Cortex of kidney (tissue), 1 donor: ENCODE measurements at places on chromosomes 13 and 19.

DNA sequence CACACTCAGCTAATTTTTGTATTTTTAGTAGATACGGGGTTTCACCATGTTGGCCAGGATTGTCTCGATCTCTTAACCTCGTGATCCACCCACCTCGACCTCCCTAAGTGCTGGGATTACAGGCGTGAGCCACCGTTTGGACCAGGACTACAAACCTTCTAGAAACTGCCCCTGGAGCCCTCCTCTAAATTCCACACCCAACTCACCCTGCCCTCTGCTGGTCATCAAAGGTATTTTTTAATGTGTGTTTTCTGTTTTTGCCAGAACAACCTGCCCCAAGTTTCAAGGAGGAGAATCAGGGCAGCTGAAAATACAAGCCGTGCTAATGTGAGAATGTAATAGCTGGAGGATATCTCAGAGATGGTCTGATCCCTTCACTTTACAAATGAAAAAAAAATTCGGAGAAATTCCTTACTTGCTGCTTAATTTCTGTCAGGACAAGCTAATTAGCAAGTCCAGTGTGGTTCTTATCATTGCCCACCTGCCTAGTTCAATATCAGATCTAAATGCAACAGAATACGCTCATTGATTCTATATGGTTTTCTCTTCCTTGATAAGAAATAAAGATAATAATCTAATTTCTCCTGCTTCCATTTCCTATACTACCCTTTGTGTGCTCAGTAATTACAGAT is 4.1 kb downstream of the ATP8A2 start:
- no peak for DNase-seq

- no peak for DNase-seq
Measured at GRCh38 chr13:59332966-59333365, 830.8 kb downstream of the DIAPH3 start.

GRCh38 chr19:932648-933552 is 7.1 kb downstream of the ARID3A start:
- no peak for DNase-seq

GRCh38 chr13:98842858-98843481 is 90.5 kb upstream of the SLC15A1 start:
- no peak for DNase-seq

DNA sequence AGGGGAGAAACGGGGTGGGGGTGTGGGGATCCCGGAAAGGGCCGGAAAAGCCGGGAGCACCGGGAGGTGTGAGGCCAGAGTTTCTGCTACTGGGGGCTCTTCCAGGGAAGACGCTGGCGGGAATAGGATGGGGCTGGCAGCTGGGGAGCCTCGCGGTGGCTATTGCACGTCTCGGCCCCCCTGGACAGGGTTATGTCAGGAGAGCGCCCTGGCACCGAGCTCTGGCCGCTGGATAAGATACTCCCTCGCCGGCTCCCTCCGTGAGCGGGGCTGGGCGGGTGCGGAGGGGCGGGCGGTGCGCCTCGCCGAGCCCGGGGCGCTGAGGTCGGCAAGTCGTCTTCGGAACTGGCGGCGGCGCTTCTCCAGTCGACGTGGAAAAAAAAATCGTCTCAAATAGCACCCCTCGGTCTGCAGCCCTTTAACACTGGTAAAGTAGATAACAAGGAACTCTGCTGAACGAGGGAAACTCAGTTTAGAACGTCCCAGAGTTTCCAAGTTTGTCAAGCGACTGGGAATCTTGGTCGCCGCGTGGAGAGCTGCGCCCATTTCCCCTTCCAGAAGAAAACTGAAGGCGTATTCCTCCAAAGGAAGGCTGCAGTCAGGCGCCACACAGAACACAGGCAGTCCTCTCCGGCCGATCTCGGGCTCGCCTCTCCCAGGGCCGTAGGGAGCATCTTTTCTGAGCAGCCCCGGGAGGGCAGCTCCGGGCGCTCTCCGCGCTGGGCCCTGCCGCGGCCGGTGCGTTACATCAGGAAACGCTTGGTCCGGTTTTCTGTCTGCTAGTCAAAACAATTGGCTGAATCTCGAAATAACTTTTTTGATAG is 115.1 kb downstream of the KCNRG start:
- no peak for DNase-seq

DNA sequence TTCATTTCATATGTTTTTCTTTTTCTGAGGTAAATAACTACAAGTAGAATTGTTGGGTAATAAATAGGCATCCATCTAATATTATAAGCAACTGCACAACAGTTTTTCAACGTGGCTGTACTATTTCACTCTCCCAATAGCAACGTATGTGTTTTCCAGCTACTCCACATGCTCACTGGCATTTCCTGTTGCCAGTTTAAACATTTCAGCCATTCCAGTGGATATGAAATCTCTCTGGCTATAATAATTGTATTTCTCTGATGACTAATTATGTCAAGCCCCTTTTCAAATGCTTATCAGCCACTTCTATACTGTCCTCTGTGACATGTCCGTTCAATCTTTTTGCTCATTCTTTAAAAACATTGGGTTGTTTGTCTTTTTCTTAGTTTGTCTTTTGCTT is 26.8 kb upstream of the ALOX5AP start:
- DNase-seq = no peak

DNA sequence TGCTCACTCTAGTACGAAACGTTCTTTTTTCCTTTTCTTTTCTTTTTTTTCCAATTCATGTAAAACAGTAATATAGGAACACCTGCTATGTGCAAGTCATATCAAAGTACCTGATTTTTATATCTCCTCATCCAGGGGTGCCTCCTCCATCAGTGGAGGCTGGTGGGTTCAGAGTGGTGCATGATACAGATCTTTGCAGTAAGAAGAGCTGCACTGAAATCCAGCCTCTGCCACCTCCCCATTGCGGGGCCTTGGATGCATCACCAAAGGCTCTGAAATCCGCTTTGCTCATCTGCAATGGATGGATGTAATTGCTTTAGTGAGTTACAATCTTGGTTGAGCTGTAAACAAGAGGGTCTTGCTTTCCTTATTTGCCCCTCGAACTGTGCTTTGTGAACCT is 38.3 kb downstream of the GPR12 start:
- no peak for DNase-seq

DNA sequence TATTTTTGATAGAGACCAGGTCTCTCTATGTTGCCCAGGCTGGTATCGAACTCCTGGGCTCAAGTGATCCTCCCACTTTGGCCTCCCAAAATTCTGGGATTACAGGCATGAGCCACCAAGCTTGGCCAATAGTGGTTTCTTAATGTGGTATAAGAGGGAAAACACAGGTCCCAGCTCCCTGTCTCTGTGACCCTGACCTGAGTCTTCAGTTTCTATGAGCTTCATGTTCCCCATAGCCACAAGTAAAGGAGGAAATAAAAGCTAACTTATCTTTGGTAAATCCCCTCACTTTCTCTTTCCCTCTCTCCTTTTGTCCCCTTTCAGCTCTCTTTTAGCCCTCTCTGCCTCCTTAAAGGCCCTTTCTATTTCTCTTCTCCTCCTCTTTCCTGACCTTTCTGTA is 50.3 kb downstream of the ABCC4 start:
- no peak for DNase-seq

- no peak for DNase-seq
Measured at GRCh38 chr19:46975925-46976782, 43.5 kb upstream of the NPAS1 start.

- no peak for DNase-seq
Measured at GRCh38 chr19:54282686-54283470, 2.0 kb upstream of the LILRB2 start.

DNA sequence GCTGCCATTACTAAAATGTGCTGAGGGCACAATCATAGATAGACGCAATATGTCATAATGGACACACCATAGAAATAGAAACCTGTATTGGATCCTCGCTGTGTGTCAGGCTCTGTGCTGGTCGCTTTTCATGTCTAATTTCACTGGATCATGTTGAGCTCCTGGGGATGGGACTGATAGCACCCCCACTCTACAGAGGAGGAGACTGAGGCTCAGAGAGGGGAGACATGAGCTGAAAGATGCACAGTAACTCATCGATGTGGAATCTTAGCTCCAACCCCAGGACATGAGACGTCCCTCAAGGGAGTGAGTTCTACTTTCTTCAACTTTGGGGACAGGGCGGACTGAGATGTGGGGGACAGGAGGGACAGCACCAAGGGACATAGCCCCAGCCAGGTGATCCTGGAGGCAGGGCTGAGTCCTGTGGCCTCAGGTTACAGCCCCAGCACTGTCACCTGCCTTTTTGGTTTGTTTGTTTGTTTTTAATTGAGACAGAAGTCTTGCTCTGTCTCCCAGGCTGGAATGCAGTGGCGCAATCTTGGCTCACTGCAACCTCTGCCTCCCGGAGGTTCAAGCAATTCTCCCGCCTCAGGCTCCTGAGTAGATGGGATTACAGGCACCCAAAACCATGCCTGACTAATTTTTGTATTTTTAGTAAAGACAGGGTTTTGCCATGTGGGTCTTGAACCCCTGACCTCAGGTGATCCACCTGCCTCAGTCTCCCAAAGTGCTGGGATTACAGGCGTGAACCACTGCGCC is 6.6 kb upstream of the GIPC1 start:
- no peak for DNase-seq

- DNase-seq = no peak
Measured at GRCh38 chr19:48348737-48349136, 15.0 kb downstream of the TMEM143 start.
